NCI-H526 (cell line): ENCODE measurements at places on chromosomes 1 and 21.
A peak's percentile ranks its signal among the peaks of the same experiment; 100 is the strongest.

DNA sequence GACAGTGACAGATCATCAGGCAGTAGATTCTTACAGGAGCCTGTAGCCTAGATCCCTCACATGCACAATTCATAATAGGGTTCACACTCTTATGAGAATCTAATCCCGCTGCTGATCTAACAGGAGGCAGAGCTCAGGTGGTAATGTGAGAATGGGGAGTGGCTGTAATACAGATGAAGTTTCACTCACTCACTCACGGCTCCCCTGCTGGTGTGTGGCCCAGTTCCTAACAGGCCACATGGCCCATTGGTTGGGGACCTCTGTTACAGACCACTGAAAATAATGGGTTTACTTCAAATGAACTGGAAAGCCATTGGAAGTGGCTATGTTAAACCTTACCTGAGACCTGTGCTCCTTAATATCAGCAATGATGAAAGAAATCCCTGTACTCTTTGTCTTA lies 151.0 kb downstream of the GRIK1 start:
- DNase-seq = no peak

GRCh38 chr1:218355278-218355677 lies 10.1 kb downstream of the TGFB2 start:
- no peak for DNase-seq

- DNase-seq = no peak
These were observed 14.3 kb downstream of the FBXO28 start for GRCh38 chr1:224127925-224128819.

DNA sequence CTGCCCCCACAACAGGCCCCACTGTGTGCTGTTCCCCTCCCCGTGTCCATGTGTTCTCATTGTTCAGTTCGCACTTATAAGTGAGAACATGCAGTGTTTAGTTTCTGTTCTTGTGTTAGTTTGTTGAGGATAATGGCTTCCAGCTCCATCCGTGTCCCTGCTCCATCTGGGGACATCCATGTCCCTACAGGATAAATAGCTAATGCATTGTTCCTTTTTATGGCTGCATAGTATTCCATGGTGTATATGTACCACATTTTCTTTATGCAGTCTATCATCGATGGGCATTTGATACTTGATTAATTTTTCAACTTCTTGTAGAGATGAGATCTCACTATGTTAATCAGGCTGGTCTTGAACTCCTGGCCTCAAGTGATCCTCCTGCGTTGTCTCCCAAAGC lies 44.4 kb upstream of the RUNX1 start:
- no peak for DNase-seq

- peak; percentile 2 for DNase-seq
These were observed 801 bp downstream of the EPRS1 start for GRCh38 chr1:220045356-220046051.

DNA sequence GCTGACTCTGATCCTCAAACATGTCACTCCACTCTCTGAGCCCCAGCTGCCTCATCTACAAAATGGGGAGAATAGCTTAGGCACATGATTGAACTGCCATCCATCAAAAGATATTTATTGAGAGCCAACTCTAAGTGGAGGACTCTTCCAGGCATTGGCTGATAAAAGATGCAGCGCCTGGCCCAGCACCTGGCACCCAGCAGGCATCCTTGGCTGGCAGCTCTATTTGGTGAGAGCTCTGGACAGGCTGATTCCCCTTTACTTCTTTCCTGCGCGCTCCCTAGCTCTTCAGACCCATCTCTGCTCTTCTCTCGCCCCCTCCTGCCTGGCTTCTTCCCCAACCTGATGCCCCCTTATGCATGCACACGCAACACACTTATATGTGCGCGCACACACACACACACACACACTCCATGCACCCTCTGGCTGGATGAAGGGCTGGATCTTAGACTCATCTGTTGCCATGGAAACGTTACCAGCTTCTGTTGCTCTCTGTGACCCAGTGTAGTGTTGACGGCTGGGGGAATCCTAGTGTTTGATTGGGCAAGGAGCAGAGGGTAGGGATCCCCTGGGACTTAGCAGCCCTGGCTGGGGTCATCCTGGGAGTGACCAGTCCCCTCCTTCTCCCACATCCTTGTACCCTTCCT lies 49.3 kb downstream of the VWA5B1 start:
- no peak for DNase-seq

DNA sequence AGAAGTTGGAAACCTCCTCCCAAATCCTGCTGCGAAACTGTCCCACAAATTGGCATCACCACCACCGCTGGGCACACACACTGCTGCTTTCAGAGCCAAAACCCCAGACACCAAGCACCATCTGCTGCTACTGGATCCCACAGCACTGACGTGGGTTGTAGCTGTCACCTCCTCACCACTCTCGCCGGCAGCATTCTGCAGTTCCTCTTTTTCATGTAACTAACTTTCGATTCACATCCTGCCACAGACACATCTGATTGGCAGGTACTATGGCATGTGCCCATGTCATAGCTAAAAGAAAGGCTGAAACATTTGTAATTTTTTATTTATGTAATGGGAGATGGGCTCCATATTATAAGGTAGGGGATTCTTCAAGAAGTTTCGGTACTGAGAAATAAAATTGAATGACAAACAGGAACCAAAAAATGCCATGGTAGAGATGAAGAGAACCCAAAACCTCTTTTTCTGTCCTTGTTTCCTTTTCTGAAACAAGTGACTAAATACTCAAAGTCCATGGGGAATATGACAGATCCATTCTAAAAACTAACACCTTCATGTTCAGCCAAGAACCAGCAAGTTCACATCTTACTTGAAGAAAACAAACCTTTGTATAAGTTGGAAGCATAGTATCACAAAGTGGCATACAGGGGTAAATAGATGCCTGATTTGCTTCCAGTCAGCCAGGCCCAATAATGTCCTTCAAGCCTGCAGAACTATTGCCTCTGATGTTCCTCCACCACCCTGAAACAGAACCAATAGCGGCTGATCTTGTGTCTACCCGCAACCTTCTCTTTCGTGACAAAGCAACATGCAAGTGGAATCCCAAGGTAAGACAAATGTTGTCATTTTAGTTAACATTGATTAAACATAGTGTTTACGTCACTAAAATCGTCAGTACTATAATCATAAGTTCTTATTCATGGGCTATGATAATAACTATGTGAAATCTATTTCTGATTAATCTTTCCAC lies 26.6 kb upstream of the RGS13 start:
- no peak for DNase-seq

DNA sequence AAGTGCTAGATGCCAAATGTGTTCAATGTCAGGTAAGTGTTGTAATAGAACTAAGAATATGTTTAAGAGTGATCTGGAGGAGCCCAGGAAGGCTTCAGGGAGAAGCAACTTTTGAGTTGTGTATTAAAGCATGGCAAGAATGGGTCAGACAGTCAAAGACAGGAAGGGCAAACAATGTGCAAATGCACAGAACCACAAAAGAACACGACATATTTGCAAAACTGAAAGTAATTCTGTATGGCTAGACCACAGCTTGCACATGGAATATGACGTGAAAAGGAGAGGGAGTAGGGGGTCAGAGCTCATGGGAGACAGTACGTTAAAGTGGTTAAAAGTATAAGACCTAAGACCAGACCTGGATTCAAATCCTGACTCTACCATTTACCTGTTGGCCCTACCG lies 7.1 kb upstream of the SORT1 start:
- no peak for DNase-seq

- DNase-seq = peak; percentile 33
These were observed 32.8 kb upstream of the RNF19B start for GRCh38 chr1:32997381-32997891.

DNA sequence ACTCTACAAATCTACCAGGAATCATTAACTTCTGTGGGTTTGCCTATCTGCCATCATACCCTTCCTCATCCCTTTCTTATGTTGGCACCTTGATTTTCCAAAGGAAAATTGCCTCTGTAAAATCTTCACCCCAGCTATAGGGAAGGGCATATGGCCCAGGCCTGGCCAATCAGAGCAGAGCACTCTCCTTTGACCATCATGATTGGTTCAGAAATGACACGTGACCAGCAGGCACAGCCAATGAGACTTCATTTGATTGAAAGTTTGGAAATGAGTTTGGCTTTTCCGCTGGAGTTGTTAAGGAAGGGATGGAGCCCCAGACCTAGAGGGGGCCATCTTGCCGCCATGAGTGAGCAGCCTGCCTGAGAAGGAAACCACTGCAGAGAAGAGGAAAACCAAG lies 35.1 kb upstream of the IFFO2 start:
- DNase-seq = no peak

DNA sequence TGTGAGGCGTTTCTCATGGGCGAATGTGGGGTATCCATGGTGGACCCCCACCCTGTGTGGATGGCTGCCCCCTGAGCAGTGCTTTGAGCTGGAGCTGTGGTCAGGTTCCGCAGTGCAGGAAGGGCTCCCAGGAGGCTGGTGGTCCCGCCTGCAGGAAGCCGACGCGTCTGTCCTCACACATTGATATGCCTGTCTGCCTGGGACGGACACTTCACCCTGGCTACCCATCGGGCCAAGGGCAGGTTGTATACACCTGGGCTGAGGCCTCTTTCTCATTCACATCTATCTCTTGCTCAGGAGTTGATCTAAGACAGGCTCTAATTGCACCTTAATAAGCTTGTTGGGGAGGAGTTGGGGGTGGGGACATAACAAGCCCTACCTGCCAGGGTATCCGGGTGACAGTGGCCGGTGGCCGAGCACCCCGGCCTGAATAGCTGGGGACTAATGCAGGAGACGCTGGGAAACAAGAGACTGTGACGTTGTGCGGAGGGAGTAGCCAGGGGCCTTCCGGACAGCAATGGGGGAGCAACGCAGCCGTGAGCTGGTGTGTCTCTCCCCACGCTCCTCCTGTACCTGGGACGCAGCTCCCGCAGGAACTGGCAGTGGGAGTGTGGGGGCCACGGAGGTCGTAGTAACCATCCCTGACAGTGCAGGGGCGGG lies 21.7 kb downstream of the PDXK start:
- peak; percentile 56 for DNase-seq

DNA sequence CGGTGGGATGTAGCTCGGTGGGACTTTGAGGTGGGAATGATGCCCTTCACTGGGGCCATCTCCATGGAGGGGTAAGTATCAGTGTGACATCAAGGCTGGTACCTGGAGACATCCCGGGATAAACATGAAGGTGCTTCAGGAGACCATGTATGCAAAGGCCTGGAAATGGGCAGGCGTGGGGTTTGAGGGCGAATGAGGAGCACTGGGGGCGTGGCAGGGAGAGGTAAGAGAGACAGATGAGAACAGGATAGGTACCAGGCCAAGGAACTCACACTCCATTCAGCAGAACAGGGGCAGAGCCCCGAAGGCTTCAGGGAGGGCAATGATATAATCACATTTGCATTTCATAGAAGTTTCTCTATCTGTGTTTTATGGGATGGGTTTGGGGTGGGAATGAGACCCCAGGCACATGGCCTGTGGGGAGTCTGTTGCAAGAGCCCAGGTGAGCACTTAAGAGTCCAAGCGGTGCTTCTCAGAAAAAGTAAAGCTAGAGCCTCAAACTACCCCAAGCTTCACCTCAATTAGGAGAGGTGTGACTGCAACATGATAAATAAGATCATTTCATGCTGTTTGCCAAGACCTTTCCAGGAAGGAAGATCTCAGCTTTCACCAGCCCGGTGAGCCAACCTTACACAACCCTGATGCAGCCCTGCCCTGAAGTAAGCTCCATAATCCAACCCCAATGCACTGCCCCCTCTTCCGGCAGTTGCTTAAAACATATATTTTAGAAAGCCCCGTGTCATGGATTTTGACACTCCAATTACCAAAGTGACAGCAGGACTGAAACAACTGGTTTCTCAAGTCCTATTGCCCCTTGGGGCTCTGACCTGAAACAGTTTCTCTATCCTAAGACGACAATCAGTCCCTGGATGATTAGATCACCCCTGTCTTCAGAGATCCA lies 7.4 kb downstream of the S100A9 start:
- no peak for DNase-seq

DNA sequence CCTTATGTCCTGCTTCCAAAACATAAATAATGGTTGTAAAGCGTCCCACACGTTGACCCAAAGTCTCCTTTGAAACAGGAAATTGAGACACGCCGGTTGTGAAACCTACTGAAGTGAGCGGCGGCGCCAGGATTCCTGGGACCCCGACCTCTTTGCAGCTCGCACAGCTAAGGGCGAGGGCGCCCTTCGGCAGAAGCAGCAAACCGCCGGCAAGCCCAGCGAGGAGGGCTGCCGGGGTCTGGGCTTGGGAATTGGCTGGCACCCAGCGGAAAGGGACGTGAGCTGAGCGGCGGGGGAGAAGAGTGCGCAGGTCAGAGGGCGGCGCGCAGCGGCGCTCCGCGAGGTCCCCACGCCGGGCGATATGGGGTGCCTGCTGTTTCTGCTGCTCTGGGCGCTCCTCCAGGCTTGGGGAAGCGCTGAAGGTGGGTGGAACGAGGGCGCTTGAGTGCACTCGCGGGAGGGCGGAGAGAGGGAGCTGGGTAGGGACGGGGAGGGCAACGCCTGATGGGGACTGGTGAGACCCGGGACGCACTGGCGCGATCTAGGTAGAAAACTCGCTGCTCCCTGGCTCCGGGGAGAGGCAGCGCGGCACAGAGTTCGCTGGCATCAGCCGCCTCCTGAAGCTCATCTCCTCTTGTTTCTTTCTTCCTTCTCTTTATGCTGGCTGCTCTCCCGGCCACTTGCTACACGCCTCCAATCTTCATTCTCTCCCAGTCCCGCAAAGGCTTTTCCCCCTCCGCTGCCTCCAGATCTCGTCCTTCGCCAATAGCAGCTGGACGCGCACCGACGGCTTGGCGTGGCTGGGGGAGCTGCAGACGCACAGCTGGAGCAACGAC lies at the start of gene CD1D:
Gene CD1D, plus strand, starts transcription at position 155 of the 836 bp plus-strand sequence. Its CDS starts 207 bp downstream, at position 362.
- DNase-seq = peak; percentile 14

DNA sequence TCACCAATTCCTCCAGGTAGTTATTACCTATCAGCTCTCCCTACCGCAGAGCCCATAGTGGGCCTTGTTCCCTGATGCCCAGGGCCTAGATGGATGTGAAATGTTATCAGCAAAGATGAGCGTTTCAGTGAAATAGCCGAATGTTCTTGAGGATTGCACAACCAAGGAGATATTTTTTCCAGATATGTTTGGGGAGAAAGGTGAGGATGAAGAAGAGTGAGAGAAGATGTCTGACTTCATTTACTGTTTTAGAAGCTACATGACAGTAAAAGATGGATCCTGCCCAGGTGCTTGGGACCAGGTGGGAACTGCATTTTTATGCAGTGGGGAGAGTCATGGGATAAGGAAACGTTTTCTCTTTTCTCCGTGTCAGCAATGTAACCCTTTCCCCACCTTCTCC lies 231.7 kb upstream of the C1orf174 start:
- no peak for DNase-seq

- DNase-seq = no peak
These were observed 47.2 kb downstream of the TRIT1 start for GRCh38 chr1:39835935-39836594.

DNA sequence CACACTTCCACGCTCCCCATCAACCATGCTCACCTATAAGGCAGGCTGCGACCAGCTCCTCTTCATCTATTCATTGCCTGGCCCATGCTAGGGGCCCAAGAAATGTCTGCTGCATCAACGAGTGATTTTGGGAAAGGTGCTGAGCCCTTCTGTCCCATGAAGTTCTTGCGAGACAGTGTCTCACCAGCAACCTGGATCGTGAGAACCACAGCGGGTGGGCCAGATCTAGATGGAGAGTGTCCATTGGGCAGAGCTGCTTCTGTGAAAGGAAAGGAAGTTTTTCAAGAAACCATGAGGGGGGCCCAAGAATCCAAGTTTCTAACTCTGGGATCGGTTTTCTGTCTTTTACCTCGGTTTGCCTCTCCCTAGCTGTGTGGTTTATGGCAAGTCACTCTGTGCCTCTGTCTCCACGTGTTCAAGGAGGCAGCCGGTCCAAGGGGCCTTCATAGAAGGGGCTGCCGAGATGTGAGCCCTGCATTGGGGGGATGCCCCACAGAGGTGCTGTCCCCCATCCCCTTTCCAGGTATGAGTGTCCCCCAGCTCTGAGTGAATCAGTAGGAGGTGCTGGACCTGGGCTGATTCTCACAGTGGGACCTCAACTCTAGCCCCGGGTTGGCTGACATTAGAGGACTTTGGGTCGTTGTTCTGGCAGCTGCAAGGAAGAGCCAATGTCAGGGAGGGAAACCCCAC lies 8.3 kb upstream of the PADI1 start:
- no peak for DNase-seq
